Activated CD4-positive, alpha-beta memory T cell treated with anti-CD3 and anti-CD28 coated beads for 36 hours (primary cell): ENCODE measurements at places on chromosomes 12 and 14.

DNA sequence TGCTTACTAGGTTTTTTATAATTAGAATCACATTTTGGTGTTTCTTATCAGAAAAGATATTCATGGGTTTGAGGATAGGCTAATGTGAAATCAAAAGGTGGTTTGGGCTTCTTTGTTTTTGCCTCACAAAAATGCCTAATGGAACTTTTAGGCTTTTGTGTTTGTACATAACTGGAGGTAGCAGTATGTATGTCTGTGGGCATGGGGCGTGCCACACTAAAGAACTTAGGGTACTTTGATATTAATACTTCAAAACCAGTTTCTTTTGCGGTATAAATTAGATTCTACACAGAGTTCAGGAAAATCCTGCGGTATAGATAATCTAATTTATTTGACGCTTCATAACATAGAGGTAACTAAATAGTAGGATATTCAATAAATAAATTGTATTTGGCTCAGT is 1.9 kb downstream of the ETV6 start:
- no peak for DNase-seq

DNA sequence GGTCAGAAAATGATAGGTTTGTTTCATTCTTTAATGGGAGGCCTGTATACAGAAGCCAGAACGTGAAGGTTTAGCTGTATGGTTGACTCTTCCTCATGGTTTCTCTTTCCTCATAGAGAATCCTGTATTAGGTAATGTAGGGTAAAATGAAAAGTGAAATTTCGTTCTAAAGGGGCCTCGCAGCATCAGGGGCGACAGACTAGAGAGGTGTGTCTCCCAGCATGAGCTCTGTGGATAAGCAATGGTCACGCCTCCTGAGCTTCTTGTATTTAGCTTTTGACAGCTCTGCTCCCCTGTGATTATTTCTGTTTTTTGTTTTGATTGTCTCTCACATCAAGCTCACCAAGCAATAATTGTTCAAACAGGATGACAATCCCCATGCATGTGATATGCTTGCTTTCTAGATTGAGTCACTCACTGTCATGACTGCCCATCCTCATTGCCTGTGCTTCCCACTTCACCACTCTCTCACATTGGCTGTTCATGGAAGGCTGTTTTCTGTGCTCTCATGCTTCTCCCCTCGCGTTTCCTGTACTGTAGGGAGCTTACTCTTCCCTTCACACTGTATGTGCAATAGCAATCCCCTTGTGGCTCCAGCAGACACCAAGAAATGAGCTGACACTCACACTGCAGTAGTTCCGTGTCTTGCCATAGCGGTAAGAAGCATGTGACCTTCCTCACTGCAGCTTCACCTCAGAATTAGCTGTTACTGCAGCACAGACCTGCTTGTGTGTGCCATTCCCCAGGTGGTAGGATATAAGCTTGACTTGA is 44.0 kb downstream of the RAD52 start:
- peak; percentile 15 for DNase-seq

DNA sequence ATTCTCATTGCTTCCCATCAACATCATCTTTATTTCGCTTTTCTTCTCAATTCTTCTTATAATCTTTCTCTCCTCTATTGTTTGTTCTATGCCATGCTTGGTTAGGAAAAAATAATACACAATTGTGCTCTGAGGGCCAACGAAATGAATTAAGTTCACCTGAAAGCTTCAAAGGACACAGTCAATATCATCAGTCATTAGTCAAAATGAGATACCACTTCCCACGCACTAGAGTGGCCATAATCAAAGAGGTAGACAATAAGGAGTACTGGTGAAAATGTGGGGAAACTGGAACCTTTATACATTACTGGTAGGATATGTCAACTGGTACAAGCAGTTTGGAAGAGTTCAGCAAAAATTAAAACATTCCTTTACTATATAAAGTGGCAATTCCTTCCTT is 91.5 kb downstream of the TMTC1 start:
- no peak for DNase-seq

DNA sequence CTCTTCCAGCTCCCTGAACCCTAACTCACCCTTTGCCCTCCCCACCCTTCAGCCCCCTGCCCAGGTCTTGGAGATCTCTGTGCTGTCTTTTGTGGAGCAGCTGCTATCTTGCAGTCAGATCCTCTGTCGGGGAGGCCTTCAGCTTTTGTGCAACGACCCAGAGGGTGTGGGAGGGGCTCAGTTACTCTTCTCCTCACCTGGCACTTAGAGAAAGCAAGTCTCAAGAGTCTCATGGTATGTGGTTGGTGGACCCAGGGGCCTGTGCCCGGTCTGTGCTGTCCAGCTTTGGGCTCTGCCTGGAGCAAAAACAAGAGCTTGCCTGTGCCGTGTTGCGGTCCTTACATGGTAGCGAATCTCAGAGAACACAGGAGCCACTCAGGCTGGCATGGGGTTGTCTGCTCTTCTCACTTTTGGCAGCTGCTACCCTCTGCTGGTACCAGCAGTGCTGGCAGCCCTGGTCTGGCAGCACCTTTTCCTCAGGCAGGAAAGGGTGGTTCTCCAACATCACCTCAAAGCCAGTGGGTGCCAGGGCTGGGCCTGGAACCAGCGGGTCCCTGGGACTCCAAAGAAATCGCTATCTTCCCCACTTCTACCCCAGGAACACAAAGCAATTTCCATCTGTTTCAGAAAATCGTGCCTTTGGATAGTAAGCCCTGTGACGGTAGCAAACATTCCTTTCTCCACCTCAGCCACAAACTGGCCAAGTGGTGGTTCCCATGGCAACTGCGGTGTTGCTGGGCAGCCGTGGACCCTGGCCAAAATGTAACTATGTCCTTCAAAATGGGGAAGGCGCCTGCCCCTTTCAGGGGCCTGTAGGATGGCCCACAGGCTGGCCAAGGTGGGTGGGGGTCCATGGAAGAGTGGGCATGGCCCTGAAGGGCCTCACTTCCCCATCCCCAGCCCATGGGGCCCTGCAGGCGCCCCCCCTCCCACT is 90.0 kb downstream of the RIN3 start:
- DNase-seq = peak; percentile 46

- DNase-seq = no peak
Measured at GRCh38 chr12:462936-463705, 3.4 kb downstream of the B4GALNT3 start.
